Foreskin keratinocyte (primary cell): ENCODE measurements at places on chromosomes 2 and 18. TPM values are rescaled to one million over a fixed set of nuclear protein-coding genes. Genes with fewer than 3 reads are reported as not detected.

DNA sequence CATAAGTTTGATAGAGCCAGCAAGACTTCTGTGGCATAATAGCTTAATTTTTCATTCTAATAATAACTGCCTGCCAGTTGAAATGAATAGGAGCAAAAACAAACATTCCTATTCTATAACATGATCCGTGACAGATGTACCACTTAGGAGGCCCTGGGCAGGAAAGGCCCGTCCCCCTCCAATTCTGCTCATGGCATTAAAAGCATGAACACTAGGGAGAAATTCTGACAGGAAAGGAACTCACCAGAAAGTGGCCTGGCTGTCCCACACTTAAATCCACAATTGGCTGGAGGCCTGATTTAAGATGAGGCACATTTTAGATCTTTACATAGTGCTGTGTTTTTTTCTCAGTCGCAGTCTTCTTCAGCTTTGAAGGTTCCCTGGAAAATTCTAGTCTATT, 261.9 kb upstream of the ETAA1 start:
- no peak for DNase-seq

- peak; percentile 39 for DNase-seq
These were observed 628 bp upstream of the PTPN2 start for GRCh38 chr18:12884406-12885323.

SPR gene
- 28.2 and 29.0 TPM in 2 replicates for total RNA-seq

RUFY4 gene
- total RNA-seq = not detected in 2 replicates
